Neural crest cell (in vitro differentiated cells): ENCODE measurements at places on chromosomes 2 and 18. TPM values are rescaled to one million over a fixed set of nuclear protein-coding genes. Genes with fewer than 3 reads are reported as not detected.

DNA sequence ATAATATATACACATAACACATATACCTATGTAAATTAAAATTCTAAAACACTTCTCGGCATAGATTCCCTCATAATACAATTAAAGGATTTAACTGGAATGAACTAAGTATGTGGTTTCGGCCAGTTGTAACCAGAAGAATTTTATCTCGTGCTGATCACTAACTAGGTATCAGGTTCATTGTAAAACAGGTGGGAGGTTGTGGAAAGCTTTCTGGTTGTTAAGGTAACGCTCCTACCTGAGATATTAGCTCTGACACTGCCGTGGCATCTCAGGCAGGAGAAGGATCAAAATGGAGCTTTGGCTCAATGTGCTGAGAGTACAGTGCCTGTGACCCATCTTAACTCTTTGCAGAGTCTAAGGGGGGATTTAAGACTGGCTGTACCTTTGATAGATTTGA, 42.5 kb downstream of the SLC9A2 start:
- no peak for DNase-seq

- DNase-seq = no peak
These were observed 138.9 kb downstream of the DYSF start for GRCh38 chr2:71592181-71592711.

DNA sequence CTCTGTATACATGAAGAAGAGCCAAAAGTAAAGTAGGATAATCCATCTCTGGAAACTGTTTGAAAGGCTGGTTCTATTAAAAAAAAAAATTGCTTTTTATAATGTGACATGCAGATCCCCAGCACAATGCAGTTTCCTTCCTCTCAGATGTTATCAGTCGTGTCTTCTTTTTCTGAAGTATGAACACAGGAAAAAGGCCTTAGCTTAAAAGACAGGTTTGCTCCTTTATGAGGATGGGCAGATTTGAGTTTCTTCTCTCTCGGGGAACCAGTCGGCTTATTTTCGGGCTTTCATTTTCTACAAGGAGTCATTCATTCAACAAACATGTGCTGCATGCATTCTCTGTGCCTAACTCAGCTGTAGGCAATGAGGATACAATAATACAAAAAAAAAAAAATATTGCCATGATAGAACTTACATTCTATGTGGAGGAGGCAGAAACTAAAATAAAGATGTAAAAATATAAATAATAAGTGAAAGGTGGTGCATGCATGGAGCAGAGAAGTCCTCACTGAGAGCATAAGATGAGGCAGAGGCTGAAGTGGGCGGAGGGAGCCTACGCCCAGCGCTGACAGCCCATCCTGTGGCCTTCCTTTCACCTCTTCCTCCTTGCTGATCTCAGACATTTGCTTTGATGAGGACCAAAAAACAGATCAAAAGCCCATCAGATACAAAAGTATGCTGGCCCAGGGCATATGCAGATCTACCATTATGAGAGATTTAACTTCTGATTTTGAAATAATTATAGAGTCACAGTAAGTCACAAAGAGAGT, at the start of gene CD226:
TSS of gene CD226 (minus strand) at position 513 of the 773 bp plus-strand sequence. CDS start at position 46, 467 bp downstream.
- DNase-seq = no peak

- DNase-seq = no peak
These were observed 2.3 kb downstream of the SLC20A1 start for GRCh38 chr2:112648081-112648480.

- no peak for DNase-seq
These were observed 49.9 kb downstream of the DGKD start for GRCh38 chr2:233404222-233404621.

- no peak for DNase-seq
These were observed 399.8 kb downstream of the SATB2 start for GRCh38 chr2:199057936-199058335.

DNA sequence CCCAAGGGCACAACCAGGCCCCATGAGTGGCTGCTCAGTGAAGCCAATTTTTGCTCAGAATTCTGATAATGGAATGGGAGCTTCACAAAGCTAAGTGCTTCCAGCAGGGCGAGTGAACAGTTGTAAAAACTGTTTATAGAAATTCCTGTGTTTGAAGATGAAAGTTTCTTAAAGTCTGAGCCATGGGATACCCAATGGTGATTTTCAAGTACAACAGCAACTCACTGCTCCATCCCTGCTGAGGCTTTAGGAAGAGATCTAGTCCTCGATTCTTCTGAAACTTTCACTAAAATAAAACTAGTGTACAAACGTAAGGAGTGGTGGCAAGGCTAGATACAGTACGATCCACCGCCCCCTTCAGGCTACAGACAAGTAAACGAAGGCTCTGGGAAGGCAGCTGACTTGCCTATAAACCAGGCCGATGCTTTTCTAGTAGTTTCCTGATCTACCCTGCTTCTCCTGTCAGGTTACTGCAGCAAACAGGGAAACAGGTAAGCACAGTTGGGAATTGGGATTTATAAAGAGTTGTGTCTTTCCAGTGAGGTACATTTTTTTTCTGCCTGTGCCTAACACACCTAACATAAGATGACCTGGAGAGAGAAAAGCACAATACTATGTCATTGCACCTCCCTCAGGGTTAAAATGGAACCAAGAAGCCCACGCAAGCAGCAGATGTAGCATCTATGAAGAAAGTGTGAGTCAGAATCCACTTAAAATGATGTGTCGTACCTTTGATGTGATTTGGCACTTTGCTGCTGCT, 108.7 kb downstream of the UXS1 start:
- no peak for DNase-seq

DNA sequence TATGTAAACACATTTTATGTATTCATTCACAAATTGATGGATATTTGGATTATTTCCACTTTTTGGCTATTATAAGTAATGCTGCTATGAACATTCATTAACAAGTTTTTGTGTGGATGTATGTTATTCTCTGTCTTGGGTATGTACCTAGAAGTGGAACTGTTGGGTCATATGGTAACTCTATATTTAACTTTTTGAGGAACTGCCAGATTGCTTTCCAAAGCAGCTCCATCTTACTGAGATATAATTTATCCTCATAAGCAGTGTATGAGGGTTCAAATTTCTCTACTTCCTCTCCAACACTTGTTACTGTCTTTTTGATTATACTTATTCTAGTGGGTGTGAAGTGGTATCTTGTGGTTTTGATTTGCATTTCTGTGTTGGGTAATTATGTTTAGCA, 7.1 kb upstream of the EML6 start:
- no peak for DNase-seq

GRCh38 chr18:57427429-57428201, 7.6 kb upstream of the ONECUT2 start:
- DNase-seq = no peak

- no peak for DNase-seq
These were observed 1.8 kb downstream of the SLC23A3 start for GRCh38 chr2:219167997-219168396.

DNA sequence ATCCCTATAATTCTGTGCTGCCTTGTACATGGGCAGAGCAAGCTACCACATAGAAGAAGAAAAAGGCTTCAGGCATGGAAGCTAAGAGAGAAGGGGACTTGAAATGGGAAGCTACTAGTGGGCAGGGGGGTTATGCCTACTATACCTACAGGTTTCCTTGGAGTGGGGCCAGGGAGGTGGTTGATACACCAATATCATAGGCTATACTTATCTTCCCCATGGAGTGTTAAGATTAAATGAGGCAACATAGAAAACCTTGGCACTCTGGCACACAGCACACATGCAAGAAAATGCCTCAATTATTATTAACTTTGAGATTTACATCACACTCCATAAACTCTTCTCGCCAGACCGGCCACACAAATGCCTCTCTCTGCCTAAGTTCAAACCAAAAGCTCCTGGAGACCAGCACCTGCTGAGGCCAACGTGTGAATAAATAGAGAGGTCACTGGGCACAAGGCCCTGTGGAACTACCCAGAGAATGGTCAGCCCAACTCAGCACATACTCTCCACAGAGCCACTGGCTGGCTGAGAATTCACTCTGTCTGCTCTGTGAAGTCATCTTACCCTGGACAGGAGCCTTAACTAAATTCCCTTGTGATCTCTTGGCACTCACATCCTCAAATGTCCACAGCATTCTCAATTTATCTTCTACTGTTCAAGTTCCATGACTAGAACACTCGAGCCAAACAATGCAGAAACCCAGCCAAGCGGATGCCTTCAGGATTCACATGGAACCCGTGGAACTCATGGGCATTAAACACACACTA, 498.7 kb downstream of the BCL11A start:
- no peak for DNase-seq

DNA sequence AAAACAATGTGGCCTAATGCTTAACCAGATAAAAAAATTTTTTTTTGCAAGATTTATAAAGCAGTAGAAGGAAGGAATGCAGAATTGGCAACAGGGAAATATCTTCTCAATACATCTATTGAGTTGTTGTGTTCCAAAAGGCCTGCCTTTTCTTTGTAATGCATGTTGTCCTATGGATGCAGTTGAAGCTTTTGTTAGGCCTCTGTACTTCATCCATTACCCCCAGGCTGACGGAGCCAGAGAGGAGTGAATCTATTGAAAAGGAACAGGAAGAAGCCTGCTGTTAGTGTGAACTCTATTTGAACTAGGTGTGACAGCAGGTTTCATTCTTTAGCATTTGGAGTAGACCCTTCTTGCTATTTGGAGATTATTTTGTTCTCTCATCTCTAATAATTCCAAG, 56.5 kb downstream of the MTX2 start:
- DNase-seq = peak; percentile 7

- no peak for DNase-seq
These were observed 1.3 kb downstream of the SPIRE1 start for GRCh38 chr18:12656605-12656937.

- DNase-seq = no peak
These were observed 294.9 kb upstream of the SYT4 start for GRCh38 chr18:43572163-43572562.

- peak; percentile 26 for DNase-seq
These were observed 270.6 kb downstream of the CELF4 start for GRCh38 chr18:37294951-37295350.

DNA sequence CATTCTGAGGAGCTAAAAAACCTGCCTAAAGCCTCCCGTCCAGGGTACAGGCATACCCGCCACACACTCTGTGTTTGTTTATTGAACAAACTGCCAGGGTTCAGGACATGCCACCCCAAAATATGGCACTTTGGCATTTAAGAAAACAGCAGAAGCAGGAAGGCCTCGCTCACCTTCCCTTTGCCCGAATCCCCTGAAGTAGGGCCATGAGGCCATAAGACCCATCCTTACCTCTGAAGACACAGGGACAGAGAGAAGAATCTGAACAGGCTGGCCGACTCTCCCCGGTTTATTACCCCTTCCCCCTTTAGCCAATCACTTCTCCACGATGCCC, 1.7 kb upstream of the NEURL3 start:
- DNase-seq = no peak

- DNase-seq = no peak
These were observed 10.0 kb upstream of the CRYBA2 start for GRCh38 chr2:219003267-219003634.

DNA sequence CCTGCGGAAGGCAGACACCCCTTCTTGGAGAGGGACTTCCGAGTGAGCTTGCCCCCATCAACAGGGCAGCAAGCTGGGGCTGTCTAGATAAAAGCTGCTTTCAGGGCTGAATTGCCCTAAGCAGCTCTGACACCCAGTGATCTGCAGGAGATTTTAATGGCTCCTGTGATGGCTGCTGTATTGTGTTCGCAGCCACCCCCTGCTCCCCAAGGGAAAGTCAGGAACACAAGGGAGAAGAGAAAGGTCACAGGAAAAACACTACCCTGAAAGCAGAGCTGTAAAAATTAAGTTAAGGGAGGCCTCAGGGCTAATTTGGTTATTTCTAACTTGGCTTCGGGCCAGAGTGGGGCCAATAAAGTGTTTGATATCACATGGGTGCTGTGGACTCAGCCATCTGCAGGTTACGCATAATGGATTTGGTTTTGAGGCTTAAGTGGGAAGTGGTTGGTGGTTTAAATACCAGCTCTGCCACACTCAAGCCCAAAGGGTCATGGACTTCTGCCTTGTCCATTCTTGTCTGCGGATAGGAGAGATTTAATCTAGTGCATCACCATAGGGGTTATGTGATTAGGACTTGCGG, 147.6 kb downstream of the CLIP4 start:
- DNase-seq = no peak

DNA sequence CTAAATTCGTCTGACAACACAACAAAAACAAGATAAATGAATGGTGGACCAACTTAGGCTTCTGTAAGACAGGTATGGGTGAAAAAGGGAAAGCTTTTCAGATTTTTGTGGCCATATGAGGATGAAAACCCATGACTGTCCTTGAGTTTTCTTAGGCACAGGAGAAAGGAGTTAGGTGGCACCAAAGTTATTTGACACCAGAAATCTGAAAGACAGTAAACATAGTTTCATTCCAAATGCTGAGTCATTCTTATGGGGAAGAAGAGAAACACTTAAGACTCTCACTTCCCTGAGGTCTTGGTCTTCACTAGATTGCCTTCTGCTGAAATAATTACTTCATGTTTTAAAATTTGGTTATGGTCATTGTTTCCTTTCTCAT, 5.2 kb upstream of the GPD2 start:
- no peak for DNase-seq

The REG1B gene
- not detected in 2 replicates for total RNA-seq

The LYG2 gene
- total RNA-seq = not detected in 2 replicates

The LTBP1 gene
- total RNA-seq = 26.8 and 30.2 TPM in 2 replicates

The SLC9A4 gene
- not detected in 2 replicates for total RNA-seq

The INHA gene
- 0.50 TPM in 1 of 2 replicates, not detected in the other for total RNA-seq

The GAREM1 gene
- total RNA-seq = 11.0 and 12.3 TPM in 2 replicates

The SLC19A3 gene
- total RNA-seq = 0.54 and 1.1 TPM in 2 replicates
